ENCODE measurements at places on chromosomes 6 and 20.

DNA sequence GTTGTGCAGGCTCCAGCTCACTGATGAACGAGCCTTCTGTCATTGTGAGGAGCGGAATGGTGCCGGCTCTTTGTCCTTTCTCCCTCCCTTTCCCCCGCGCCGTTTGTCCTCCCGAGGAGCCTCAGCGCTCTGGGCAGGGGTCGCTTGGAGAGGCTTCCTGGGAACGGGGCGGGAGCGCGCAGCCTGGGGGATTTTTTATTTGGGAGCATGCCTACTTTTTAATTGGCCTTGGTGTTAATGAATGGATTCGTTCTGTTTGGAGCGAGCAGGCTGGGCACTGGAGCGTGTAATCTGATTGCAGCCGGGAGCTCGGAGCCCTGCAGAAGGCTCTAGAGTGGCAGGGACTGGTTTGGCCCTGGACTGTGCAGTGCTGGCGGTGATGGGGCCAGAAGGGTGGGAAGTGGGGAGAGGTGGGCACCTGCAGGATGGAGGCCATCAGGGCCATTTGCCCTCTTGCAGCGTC, 118.8 kb downstream of the CDH4 start:
- no peak for DNase-seq

DNA sequence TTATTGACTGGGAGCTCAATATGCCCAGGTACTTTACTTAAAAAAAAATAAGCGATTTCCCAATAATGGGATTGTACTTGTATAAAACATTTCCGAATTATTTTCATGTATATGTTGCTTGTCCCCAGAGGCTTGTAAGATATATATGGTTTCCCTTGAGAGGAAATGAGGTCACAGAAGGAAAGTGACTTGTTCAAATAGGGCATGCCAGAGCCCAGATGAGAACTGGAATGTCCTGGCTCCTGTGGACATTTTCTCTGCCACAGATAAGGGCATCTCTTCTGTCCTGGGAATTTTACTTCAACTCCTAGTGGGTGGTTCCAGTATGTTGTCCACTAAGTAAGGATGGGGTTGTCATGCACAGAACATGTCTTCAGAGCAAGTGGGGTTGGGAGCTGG, 63.0 kb downstream of the LYRM2 start:
- no peak for DNase-seq

DNA sequence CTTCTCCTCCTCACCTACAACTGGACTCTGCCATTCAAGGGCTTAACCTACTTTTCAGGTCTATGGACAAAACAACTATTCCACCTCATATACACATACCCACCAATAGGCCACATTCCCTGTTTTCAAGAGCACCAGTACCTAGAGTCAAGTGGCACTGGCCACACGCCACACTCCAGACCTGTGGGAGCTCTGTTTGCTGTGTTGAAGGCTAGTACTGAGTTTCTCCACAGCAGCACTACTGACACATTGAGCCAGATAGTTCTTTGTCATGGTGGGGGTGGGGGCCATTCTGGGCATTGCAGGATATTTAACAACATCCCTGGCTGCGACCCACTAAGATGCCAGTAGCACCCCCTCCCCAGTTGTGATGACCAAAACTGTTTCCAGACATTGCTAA, 84.1 kb downstream of the RALGAPA2 start:
- no peak for DNase-seq

GRCh38 chr20:3240776-3241363, 1.9 kb upstream of the SLC4A11 start:
- DNase-seq = no peak

All from right lobe of liver (tissue), 6 donors.